ENCODE measurements at places on chromosomes 3 and 15.
A peak's percentile ranks its signal among the peaks of the same experiment; 100 is the strongest.

DNA sequence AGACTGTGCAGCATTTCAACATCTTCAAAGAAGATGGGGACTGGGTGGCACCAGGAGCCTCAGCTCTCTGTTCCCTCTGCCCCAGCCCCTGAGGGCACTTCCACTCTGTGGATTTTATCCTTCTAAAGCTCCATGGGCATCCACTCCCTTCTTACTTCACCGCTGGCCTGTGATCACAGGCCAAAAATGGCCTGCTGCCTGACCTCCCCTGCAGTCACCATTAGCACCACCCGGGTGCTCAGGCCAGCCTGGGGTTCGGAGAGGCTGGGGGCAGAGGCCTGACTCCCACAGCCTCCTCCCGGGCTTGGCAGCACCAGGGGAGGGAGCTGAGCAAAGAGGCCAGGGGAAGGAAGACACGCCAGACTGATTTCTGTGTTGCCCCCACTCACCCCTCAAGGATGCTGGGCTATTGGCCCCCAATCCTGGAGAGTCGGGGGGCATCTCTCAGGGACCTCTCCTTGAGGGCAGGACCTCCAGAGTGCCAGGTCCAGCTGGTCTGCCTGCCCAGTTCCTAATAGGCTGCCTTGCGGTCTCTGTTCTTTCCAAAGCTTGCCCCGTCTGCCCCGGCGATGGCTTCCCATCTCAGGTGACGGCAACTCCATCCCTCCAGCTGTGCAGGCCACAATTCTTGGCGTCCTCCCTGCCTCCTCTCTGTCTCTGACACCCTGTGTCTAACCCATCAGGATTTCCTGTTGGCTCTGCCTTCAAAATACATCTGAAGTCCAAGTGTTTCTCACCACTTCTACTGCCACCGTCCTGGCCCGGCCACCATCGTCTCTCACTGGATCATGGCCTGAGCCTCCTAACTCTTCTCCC lies 67.1 kb downstream of the EXOG start:
- no peak for DNase-seq

- no peak for DNase-seq
These were observed 10.1 kb downstream of the TMC3 start for GRCh38 chr15:81363718-81364500.

- no peak for DNase-seq
These were observed 81.6 kb downstream of the FBN1 start for GRCh38 chr15:48563934-48564333.

DNA sequence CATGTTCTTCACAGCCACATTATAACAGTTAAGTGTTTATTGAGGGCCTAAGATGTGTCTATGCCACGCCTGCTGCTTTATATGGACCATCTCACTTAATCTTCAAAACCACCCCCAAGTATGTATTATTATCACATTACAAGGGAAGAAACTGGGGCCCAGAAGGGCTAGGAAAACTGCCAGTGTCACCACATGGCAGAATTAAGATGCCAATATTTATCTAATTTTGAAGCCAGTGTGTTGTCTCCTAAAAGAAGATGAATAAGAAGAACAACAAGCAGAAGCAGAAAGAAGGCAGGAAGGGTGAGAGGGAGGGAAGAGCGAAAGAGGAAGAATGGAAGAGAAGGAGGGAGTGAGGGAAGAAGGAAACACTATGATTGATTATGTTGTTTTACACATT lies 491.3 kb upstream of the IL12A start:
- no peak for DNase-seq

DNA sequence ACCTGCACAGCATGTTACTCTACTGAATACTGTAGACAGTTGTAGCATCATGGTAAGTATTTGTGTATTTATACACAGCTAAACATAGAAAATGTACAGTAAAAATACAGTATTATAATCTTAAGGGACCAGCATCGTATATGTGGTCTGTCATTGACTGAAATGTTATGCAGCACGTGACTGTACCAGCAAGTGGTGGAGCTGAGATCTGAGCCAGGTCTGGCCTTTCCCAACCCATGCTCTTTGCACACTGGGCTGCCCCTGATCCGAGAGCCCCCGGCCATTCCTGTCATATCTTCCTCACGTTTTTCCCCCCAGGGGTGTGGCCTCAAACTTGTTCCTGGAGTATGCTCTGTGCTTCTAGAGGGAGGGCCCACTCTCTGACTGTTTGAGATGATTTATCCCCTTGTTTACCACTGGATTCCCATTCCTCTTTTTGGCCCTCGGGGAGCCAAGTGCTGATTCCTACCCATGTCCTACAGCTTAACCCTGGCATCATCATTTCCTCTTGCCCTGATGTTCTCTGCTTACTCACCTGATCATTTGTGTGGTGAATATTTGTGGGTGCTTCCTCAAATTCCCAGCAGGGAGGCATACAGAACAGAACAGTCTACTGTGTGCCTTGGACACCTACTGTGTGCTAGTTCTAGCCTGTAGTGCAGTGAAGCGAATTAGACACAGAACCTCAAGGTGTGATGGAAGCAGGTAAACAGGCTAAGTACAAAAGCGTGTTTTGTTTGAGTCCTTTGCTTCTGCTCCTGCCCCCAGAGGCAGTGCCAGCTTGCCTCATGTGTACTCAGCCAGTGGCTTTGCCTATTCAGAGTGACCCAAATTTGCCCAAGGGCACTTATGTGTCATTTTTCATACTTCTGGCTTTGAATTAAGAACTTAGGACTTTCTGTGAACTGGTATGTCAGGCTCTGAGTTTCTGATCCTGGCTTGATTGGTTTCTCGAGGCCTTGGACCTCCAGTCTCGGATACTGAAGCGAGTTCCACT lies 21.0 kb downstream of the CSRNP1 start:
- no peak for DNase-seq

- peak; percentile 57 for DNase-seq
These were observed 60.1 kb downstream of the SUMF1 start for GRCh38 chr3:4406746-4407568.

DNA sequence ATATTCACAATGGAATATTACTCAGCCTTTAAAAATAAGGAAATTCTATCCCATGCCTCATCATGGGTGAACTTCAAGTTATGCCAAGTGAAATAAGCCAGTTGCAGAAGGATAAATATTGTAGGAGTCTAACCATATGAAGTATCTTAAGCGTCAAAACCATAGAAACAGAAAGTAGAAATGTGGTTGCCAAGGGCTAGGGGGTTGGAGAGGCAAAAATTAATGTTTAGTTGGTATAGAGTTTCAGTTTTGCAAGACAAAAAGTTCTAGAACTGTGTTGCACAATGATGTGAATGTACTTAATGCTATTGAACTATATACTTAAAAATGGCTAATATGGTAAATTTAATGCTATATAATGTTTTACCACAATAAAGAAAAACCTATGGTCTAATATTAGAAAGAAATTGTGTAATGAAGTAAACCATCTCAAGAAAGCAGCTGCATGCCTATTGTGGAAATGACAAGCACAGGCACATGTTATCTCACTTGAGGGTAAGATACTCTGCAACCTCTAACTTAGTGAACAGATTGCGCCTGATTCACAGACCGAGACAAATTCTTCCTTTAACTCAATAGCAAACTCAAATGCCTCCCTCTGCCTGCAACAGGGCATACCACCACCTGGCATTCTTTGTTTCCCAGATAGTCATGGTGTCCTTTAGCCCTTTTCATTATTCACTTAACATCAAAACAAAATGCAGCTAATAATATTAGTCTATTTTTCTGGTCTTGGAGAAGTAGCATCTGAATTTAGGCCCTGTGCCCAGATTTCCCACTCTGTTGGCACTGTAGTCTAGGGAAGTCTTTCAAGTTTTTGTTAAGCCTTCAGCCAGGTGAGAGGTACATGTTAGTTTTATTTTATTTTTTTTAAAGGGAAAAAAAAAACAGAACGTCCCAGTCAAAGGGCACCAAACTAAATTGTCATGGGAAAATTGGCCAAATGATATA lies 80.2 kb upstream of the ACP3 start:
- DNase-seq: no peak

- peak; percentile 57 for DNase-seq
These were observed at the start of gene PLD1 for GRCh38 chr3:171809861-171810628. Gene PLD1 (minus strand): TSS chr3:171810483. CDS start chr3:171738051, 72,432 bp downstream.

DNA sequence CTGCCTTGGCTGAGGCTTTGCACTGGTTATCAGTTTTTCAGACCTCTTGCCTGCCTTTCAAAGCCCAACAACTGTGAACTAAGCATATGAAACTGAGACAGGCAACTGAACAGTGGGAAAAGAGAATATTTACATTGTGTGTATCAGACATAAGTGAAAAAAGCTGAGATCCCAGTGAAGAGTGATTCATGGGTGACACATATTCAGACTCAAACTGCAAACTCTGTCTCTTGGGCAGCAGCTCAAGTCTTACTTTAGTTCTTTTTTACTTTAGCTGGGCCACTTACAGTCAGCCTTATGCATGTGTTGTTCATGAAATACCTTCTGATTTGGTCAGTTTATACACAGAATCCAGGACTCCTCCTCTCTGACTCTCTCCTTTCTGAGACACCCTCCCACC lies 19.2 kb downstream of the SUCLG2 start:
- DNase-seq: peak; percentile 33

GRCh38 chr15:31098953-31099740 lies 2.4 kb downstream of the TRPM1 start:
- no peak for DNase-seq

DNA sequence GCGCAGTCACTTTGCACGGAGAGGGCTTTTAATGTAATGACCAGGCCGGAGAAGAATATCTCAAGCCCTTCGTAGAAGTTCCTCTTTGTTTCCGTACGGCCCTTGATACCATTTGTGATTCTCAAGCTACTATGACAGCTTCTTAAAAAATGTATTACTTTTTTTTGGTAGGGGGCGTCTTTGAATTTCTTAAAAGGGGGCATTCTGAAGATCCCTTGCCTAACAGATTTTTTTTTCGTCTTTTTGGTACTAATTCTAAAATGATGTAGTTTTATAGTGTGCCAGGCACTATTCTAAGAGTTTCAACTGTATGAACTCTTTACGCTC lies 614.0 kb downstream of the MCTP2 start:
- DNase-seq: no peak

GRCh38 chr3:129051871-129052340 lies 8.7 kb upstream of the GP9 start:
- DNase-seq: no peak

DNA sequence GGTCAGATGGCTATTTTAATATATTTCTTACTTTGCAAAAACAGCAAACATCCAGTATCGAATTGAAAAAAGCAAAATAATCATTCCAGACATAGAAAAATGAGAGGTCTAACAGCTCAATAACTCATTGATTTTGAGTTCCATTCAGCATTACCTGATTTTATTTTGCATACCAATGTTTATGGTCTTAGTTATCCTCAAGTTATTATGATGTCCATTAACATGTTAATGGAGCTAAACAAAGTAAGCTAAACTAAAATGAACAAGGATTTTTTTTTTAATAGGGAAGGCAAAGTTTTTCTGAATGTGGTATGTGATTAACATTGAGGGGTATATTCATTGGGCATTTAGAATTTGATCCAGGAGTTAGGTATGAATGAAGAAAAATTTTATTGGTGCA lies 13.1 kb downstream of the MYH15 start:
- DNase-seq: no peak

GRCh38 chr3:189902230-189903186 lies 218.2 kb downstream of the P3H2 start:
- no peak for DNase-seq

DNA sequence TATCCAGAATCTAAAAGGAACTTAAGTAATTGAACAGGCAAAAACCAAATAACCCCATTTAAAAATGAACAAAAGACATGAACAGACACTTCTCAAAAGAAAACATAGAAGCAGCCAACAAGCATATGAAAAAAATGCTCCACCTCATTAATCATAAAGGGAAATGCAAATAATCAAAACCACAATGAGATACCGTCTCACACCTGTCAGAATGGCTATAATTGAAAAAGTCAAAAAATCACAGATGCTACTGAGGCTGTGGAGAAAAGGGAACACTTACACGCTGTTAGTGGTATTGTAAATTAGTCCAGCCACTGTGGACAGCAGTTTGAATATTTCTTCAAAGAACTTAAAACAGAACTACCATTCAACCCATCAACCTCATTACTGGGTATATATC lies 220.7 kb downstream of the MEX3B start:
- no peak for DNase-seq

- no peak for DNase-seq
These were observed 792.3 kb downstream of the DIPK2A start for GRCh38 chr3:144763878-144764454.

GRCh38 chr3:196609343-196609775 lies 30.1 kb upstream of the NRROS start:
- peak; percentile 96 for DNase-seq

GRCh38 chr3:8197384-8197783 lies 304.2 kb upstream of the LMCD1 start:
- DNase-seq: no peak

- no peak for DNase-seq
These were observed 68.2 kb downstream of the AAGAB start for GRCh38 chr15:67186226-67186649.

DNA sequence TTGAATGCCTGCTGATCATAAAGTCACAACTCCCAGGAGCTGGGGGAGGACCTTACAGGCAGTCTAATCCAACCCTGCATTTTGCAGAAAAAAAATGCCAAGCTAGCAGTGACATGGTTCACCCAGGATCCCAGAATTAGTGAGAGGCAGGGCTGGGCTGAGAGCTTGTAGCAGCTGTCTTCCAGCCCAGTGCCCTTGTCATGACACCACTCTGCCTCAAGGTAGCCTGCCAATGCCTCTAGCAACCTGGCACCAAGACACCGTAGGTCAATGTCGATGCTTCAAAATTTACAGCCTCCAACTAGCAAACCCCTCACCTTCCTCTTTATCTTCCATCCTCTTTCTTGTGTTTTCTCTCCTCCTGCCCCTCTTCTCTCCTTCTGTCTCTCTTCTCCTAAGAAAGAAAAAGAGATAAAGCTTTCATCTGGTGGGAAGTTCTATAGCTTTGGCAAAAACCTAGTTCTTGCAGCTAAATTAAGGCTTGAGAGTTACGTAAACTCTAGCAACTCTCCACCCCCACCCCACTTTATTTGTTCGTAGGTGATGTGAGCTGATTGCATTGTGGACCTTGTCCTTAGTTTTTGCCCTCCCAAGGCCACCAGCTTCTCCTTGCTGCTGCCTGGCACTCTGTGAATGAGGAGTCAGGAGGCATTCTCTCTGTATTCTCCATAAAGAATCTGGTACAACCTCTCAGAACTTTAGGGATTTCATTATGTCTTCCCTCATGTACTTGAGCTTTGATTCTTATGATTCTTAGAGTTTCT lies 18.3 kb upstream of the BFSP2 start:
- no peak for DNase-seq

GRCh38 chr3:177332955-177333354 lies 135.7 kb upstream of the TBL1XR1 start:
- DNase-seq: no peak

- no peak for DNase-seq
These were observed 1090.2 kb downstream of the PLOD2 start for GRCh38 chr3:145070795-145071194.

GRCh38 chr15:39253552-39253951 lies 327.3 kb upstream of the THBS1 start:
- DNase-seq: no peak

DNA sequence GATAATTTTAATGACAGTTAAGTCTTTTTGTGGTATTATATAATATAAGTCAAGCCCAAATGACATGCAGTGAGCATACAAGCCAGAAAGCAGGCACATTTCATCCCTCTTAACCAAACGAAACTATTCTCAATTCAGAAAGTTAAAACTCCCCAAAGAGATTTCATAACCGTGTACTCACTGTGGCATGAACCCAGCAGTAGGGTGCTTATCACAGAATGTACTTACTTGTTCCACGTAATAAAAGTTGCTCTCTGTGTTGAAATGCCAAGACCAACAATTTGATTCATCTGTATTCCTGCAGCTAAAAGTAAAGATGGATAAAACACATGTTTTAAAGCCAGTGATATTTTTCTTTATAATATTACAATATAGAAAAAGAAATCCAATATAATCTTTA lies 12.1 kb downstream of the GK5 start:
- DNase-seq: no peak
